ENCODE measurements at places on chromosomes 2 and 18. TPM values are rescaled to one million over a fixed set of nuclear protein-coding genes. Genes with fewer than 3 reads are reported as not detected.

GRCh38 chr2:128323555-128323931, 4.9 kb upstream of the HS6ST1 start:
- H3K27me3 ChIP-seq, result no peaks in the 10 kb centered on the region
- H3K27ac ChIP-seq, result no peak overlapping the region
- DNase-seq, result no peak
- H3K4me1 ChIP-seq, result peaks cover 5% of the 10 kb centered on the region

DNA sequence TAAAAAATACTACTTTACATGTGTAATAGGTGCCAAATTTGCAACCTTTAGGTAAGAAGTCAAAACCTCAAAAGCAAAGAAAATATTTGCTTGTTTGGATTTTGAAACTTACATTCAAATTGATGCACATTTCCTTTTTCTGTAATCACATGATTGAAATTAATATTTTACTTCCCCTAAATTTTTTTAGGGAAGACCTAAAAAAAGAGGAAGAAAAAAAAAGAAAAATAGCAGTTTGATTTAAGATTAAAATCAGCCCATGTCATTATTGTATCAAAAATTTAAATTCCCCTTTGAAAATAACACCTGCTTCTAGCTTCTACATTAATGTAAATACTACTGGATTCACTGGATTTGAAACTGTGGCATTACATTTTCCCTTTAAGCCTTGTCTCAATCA, 68.2 kb upstream of the STON1 start:
- peaks cover 44% of the 10 kb centered on the region for H3K36me3 ChIP-seq
- no peaks in the 10 kb centered on the region for H3K4me1 ChIP-seq
- H3K27me3 ChIP-seq, result no peaks in the 10 kb centered on the region
- H3K27ac ChIP-seq, result no peak overlapping the region

DNA sequence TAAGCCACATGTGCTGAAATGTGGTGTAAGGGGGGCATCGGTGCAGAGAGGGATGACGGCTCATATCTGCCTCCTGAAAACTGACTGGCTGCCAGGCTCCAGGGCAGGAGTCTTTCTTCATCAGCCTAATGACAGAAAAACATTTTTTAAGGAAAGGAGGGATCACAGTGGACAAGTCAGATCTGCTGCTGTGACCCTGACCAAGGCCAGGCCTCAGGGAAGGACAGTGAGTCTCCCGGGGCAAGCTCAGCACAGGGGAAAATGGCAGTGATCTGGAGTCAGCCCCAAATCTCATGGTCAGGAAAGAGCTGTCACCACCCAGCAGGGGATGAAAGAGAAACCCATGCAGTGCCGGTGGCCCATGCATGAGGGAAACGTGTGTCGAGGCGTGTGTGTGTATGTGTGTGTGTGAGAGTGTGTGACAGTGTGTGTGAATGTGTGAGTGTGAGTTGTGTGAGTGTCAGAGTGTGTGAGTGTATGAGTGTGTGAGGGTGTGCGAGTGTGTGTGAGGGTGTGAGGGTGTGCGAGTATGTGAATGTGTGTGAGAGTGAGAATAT, 134.5 kb downstream of the INHBB start:
- no peak overlapping the region for H3K27ac ChIP-seq
- no peaks in the 10 kb centered on the region for H3K4me1 ChIP-seq
- DNase-seq, result no peak
- H3K27me3 ChIP-seq, result no peaks in the 10 kb centered on the region
- H3K36me3 ChIP-seq, result no peaks in the 10 kb centered on the region

SERPINB7 gene
- total RNA-seq, result not detected

SERPINB3 gene
- total RNA-seq, result not detected

DNA sequence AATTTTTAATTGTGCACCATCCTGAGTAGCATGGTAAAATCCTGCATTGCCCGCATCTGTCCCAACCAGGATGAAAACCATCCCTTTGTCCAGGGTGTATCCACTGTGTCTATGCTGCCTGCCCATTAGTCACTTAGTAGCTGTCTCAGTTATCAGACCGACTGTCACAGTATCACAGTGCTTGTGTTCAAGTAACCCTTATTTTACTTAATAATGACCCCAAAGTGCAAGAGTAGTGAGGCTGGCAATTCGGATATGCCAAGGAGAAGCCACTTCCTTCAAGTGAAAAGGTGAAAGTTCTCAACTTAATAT, 8.8 kb downstream of the ITSN2 start:
- H3K4me3 ChIP-seq, result no peak overlapping the region
- H3K27me3 ChIP-seq, result no peaks in the 10 kb centered on the region
- peaks cover 3% of the 10 kb centered on the region for H3K4me1 ChIP-seq
- H3K27ac ChIP-seq, result no peak overlapping the region

DNA sequence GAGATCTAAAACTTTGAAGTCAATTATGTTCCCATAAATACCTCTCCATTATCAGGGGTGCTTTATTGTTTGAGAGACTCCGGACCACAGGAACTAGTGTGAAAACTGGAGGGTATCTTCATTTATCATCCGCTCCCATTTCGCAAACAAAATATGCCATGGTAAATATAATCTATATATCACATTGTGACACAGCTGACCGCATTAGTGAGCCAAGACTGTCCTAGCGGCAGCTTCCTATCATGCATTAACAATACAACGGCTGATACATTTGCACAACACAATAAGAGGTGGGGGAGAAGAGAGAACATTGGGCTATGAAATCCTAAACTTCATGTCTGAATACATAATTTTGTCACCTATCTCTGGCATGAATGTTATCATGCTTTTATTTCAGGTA, 29.5 kb downstream of the BCL11A start:
- no peaks in the 10 kb centered on the region for H3K4me1 ChIP-seq
- DNase-seq, result no peak
- H3K4me3 ChIP-seq, result no peak overlapping the region
- no peaks in the 10 kb centered on the region for H3K36me3 ChIP-seq

- peaks cover 9% of the 10 kb centered on the region for H3K36me3 ChIP-seq
- H3K4me1 ChIP-seq, result peaks cover 5% of the 10 kb centered on the region
- H3K27me3 ChIP-seq, result no peaks in the 10 kb centered on the region
- no peak overlapping the region for H3K27ac ChIP-seq
Observed at GRCh38 chr18:36126668-36127067, 2.5 kb downstream of the SLC39A6 start.

DNA sequence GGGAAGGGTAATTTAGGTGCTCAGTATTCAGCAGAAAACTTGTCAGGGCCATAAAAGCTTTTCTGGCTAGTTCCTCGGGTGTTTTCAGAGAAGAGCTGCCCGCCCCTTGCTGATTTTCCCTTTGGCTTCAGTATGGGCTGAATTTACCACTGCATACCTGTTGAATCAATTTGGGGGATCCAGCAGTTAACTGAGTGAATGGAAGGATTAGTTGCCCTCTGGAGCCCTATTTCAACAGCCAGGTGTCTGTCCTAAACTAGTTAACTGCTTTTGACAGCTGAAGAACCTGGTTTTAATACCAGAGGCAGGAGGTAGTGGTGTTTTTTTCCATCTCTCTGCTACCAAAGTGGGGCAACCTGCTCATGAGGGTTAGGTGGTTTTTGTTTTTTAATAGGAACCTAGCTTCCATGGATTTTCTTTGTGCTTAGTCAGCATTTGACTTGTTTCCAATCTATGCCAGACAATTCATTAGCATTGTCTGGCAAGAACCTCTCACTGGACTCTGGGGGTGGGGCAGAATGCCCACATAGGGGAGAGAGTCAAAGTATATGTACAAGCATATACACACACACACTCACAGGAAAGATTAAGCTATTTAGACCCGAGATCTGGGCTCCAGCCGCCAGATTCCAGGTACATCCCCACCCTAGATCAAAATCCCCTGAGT, 166.5 kb upstream of the SIX3 start:
- H3K27ac ChIP-seq, result no peak overlapping the region
- no peaks in the 10 kb centered on the region for H3K27me3 ChIP-seq
- no peak overlapping the region for H3K4me3 ChIP-seq
- H3K4me1 ChIP-seq, result no peaks in the 10 kb centered on the region

CFAP65 gene
- total RNA-seq, result 0.33 TPM

GREB1L gene
- total RNA-seq, result 11.0 TPM
